ENCODE measurements at places on chromosomes 2 and 18.

GRCh38 chr18:33803636-33804035 lies 225.6 kb downstream of the ASXL3 start:
- DNase-seq: no peak

- DNase-seq: no peak
These were observed 40.3 kb downstream of the UXS1 start for GRCh38 chr2:106153781-106154180.

DNA sequence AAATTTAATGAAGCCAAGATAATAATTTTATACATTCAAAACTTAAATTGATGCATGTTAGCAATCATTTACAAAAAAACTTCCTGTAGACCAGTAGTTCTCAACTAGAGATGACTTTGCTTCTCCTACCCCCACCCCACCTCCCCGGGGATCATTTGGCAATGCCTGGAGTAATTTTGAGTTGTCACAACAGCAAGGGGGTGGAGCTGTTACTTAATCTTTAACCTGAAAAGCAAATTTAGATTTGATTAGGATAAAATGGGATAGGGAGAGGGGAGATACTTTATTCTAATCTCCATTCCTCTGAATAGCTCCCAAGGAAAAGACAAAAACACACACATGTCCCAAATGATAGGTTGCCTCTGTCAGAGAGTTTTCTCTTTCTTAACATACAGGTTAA lies 4.2 kb downstream of the SLC40A1 start:
- DNase-seq: no peak

DNA sequence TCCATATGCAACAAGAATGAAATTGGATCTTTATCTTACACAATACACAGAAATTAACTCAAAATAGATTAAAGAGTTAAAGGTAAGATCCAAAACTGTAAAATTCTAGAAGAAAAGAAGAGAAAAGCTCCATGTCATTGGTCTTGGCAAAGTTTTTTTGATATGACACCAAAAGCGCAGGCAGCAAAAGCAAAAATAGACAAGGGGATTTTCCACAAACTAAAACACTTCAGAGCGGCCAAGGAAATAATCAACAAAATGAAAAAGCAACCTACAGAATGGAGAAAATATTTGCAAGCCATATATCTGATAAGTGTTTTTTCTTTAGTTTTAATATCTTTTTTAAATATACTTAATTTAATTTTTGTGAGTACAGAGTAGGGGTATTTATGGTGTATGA lies 112.8 kb upstream of the CAB39 start:
- DNase-seq: no peak

DNA sequence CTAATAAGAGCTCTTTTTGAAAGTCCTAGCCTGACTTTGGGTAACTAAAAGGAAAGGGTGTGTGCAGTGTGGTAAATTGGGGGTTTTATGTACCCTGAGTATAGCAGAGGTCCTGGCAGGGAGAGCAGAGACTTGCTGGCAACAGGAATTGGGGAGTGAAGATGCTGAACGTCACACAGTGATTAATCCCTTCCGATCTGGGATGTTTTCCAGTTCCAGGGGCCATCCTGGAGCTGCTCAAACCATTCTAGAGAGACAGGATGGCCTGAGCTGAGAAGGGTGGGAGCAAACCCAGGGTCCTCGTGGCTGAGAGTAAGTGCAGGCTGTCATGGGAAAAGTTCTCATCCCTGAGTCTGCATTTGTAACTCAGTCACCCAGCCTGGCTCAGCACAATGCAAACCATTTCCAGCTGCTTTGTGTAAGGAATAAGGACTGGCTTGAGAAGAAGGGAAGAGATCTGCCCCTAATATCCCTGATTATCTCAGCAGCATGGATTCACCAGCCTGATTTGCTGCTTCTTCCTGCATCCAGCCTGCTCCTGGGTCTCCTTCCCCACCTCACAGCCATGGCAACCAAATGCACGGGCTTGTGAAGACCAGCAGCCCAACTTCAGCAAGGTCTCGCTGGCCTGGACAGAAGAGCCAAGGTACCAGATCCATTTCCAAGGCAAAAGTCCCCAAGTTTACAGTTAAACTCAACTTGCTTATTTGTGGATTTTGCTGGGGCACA lies 47.1 kb upstream of the CELF4 start:
- no peak for DNase-seq

DNA sequence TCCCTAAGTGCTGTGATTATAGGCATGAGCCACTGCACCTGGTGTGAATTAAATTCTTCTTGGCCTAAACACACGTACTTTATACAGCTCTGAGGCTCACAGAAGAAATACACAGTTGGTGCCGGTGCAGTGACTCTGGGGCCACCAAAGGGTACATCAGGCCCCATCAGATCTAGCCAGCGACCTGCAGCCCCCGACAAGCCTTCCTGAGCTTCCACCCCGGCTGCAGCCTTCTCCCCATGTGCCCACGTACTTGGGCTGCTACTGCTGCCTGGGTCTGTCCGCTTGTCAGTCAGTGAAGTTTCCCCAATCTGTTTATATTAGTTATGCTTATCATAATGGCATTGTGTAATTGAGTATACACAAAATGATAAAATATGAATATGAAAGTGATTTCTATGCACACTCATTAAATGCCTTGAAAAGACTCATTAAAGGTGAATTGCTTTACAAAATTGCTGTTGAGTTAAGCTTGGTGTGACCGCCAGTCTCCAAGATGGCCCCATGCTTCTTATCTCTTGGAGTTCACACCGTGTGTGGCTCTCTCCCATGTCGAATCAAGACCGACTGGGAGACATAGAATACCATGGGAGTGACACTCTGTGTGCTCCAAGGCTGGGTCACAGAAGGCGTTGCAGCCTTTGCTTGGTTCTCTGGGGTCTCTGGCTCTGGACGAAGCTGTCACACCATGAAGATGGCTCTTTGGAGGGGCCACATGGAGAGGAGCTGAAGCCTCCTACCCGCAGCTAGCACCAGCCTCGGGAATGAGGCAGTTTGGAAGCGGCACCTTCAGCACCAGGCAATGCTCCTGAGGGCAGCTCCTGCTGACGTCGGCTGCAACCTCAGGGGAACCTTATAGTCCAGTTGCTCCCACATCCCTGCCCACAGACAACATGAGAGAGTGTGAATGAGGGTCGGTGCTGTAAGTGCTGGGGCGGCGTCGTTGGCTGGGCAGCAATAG lies 29.2 kb upstream of the HPCAL1 start:
- DNase-seq: no peak

- no peak for DNase-seq
These were observed 115.7 kb downstream of the MYCN start for GRCh38 chr2:16055848-16056580.

- DNase-seq: no peak
These were observed 59.8 kb upstream of the LYPD6B start for GRCh38 chr2:148978706-148979105.

DNA sequence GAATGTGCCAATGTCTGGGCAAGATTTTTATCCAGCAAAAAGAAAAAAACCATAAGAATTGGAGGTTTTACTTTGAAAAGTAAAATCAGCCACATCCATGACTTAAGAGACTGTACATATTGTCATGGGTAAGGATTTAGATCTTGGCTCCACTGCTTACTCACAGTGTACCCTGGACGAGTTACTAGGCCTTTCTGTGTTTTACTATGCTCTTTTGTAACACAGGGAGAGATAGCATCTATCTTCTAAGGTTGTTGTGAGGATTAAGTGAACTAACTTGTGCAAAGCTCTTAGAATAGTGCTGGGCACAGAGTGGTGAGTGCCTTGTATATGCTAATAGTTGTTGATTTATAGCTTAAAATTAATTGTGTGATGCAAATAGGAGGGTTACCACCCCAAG lies 255.9 kb downstream of the NEDD4L start:
- no peak for DNase-seq

DNA sequence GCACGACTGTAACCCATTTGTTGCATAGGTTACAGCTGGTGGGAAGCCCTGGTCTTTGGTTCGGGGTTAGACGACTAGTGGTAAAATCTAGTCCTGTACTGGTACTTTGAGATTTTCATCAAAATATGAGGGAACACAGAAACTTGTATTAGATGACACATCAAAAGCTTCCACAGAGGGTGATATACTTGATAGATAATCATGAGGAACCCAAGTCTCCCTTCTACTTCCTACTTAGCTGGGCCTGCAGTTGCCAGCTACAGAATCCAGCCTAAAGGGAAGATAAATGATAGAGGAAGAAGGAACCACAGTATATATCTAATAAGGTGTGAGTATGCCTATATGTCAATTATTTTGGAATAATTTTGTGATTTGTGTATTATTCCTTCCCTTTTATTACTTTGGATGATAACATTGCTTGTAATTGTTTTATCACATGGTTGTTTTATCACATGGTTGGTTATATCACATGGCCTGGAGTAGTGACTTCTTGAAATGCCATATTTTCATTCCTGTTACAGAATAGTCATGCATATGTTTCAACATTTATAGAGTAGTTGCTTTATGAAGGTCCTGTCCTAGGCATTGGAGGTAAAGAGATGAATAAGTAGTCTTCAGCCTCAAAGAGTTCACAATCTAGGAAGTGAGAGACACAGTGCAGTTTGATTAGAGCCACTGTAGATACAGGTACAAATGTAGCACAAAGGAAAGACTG lies 2.9 kb downstream of the AGPS start:
- no peak for DNase-seq

GRCh38 chr2:24840164-24840869 lies 47.1 kb downstream of the CENPO start:
- no peak for DNase-seq

DNA sequence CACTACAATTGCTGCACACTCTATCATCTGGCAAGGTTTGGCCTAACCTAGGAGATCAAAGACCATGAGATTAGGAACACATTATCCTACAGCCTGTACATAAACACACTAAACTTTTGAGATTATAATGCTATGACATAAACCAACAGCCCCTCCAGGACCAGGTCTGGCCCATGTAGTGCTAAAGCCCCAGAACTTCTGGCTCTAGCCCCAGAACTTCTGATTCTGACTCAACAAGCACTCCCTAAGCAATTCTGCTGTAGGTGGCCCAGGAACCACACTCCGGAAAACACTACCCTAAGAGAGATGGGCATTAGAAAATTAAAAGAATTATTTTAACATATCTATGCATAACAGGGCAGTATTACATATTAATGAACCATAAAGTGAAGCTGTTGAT lies 369.5 kb upstream of the LYPD1 start:
- DNase-seq: no peak

- no peak for DNase-seq
These were observed 56.7 kb downstream of the LBH start for GRCh38 chr2:30287857-30288513.

DNA sequence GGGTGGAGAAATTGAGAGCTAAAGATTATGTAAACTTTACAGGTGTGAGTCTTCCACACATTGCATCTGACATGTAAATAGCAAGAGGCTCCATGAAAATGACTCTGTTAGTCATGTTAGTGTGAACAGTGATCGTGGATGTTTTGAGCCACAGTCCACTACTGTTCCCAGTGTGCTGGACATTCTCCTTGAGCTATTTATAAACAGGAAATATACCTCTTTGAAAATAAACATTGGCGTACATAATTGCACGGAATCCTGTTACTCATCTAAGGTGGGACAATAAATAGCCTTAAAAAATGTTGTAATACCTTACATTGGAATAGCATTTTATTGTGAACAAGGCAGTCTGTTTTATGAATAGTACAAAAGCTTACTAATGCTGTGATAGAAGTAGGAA lies 37.0 kb downstream of the LIMS1 start:
- no peak for DNase-seq

- no peak for DNase-seq
These were observed 6.8 kb upstream of the NEU2 start for GRCh38 chr2:233025706-233026105.

DNA sequence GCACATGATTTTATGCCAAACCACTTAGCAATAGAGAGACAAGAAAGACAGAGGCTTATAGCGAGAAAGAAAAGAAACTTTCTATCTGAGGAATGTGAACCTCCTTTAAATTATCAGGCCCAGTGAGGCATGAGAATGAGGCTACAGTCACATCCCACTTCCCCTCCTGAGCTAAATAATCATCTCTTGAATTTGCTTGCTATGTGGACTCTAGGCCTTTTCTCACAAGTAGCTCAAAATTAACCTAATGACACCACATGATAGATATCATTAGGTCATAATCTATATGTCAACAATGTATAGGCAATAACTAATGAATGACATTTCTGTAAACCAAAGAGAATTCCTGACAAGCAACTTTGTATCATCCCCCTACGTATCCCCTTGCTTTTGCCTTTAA lies 301.5 kb upstream of the MGAT5 start:
- DNase-seq: no peak
